ENCODE measurements at places on chromosomes 16 and 17.

DNA sequence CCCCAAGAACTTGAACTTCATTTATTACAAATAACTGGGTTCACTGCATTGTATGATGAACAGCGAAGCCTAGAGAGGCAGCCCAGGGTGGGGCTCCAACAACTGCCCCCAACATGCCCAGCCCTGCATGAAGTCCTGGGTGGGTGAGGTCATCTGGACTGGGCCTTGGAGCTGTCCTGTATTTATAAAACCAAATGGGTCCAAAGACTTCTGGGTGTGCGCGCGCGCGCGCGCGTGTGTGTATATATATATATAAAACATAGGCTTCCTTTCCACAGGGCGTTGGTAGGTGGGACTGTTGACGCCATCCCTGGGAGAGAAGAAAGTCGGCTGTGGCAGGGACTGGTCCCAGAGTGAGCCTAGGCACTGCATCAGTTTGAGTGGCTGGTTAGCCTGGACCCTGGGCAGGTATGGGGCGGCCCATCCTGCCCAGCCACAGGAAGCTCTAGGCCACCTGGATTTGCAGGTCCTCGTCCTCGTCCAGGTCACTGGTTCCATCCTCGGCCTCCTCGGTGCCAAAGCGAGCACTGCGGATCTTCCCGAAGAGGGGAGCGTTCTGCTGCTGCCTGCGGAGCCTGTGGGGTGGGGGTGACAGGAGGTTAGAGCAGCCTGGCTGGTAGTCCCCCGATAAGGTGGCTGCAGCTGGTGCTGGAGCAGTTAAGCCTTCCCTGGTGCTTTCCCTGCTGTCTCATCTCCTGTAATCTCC lies 23.9 kb downstream of the CCDC102A start:
- no peak for DNase-seq

- no peak for DNase-seq
These were observed 97.4 kb upstream of the ZFHX3 start for GRCh38 chr16:73145166-73145880.

- DNase-seq, result no peak
These were observed 13.3 kb upstream of the C1QL1 start for GRCh38 chr17:44981221-44981968.

DNA sequence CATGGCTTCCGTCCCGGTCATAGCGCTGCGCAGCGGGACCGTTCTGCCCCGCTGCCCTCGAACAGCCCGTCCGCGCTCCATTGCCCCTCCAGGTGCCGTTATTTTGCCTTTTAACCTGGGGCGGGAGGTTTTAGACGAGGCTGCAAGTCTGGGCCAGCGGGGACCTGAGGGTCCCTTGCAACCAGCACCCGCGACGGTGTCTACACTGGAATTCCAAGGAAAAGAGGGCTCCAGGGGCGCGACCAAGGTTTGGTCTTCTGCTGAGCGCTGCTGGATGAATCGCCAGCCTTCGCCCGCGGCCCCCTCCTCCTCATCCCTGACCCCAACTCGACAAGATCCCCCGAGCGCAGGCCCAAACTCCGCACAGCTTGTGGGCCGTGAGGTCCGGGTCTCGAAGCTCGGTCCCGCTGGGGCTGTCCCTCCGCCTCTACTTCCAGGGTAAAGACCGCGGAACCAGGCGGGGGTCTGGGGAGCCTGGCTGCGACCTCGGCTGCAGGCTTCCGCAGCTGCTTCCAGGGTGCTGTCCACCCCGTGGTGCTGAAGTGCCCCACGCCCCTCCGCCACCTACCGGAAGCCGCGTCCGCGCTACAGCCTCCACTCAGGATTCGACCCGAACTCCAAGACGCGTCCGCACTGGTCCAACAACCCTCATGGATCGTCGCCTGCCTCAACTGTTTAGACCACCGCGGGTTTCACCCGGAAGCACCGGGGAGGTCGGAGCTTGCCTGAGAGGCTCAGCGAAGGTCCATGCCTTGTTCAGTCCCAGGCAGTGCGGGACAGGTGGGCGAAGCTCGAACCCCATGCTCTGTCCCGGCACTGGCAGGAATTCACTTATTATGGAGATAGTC lies 10.1 kb upstream of the CA4 start:
- no peak for DNase-seq

DNA sequence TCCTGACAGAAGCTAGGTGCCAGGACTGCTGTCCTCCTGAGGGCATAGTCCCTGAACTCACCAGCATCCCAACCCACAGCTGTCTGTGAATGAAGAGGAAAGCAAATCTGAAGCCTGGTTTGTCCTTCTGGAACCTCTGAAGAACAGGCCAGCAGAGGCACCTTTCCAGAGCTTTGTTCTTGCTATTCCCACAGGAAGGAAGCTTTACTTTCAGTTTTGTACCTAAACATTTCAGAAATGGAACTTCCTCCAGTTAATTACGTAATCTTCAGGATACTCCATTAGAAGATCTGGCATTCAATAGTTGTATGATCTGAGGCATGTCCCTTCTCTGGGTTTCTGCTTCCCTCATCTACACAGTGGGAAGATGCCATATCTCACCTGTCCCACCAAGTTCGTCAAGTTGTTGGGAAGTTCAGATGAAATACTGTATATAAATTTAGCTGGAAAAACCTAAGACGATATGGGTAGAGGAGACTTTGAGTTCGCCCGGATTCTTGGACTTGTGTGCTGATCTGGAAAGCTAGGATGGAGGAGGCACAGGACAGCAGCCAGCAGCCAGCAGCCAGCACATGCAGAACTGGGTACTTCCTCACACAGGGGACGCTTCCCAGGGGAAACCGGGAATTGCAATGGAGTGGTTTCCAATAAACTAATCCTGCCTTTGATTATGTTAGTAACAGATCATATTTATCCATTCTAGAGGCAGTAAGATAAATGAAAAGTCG lies 22.4 kb downstream of the NXPH3 start:
- no peak for DNase-seq

DNA sequence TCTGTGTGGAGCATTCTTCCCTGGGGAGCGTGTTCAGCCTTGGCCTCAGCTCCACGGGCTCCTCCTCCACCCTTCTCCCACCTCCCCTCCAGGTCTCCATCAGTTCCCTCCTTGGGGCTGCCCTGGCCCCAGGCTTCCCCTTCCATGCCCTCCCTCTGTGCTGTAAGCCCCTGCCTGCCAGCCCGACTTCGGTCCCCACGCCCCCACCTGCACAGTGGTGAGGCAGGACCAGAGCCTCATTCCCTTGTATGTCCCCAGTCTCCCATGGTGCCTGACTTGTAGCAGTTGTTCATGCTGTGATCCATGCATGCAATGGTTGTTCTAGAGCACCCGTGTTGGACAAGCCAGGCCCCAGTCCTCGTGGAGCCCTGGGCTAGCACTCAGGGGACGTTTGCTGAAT lies 199.4 kb downstream of the RBFOX3 start:
- DNase-seq, result no peak

- no peak for DNase-seq
These were observed at the start of gene ABCA8 for GRCh38 chr17:68955181-68955841. TSS of gene ABCA8 (minus strand) at chr17:68955392. CDS start at chr17:68942034, 13,358 bp downstream.
